CD4-positive, alpha-beta T cell treated with Interleukin-15 for 1 hour (primary cell): ENCODE measurements at places on chromosomes 3 and 15.

- peak; percentile 38 for DNase-seq
Measured at GRCh38 chr15:50182219-50183013, 420 bp downstream of the SLC27A2 start.

- no peak for DNase-seq
Measured at GRCh38 chr3:85483986-85484385, 525.2 kb downstream of the CADM2 start.

DNA sequence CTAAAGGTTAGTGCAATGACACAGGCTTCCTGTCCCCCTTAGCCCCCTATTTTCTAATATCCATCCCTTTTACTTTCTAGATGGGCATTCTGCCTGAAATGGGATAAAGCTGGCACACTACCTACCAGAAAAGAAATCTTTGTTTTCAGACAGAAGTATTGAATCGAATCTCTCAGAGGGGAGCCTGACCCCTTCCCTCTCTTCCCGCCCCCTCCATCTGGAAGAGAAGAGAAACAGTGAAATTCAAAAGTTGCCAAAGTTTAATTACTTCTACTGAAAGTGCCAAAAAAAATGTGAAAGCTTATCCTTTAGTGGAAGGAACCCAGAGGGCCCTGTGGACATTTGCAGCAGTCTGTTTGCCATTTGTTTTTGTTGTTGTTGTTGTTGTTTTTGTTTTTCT is 523.8 kb downstream of the AGBL1 start:
- DNase-seq = no peak

- DNase-seq = no peak
Measured at GRCh38 chr3:146558781-146559180, 14.4 kb upstream of the PLSCR1 start.

DNA sequence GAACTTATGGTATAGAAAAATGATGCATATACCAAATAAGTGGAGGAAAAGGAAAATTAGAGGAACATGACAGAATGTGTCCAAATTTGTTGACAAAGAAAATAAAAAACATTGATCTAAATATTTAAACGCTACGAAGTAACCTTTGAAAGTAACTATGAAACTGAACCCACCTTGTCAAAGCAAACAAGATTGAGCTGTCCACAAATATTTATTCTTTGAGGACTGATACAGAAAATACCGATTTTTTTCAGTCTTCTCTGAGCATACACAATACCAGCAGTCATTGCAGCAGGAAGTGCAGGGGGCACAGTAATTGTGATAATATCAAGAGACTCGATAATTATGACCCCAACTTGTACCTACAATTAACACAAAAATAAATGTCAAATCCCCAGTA is 40.0 kb downstream of the ATP13A3 start:
- no peak for DNase-seq

GRCh38 chr3:131036200-131036816 is 9.6 kb downstream of the NEK11 start:
- DNase-seq = no peak

DNA sequence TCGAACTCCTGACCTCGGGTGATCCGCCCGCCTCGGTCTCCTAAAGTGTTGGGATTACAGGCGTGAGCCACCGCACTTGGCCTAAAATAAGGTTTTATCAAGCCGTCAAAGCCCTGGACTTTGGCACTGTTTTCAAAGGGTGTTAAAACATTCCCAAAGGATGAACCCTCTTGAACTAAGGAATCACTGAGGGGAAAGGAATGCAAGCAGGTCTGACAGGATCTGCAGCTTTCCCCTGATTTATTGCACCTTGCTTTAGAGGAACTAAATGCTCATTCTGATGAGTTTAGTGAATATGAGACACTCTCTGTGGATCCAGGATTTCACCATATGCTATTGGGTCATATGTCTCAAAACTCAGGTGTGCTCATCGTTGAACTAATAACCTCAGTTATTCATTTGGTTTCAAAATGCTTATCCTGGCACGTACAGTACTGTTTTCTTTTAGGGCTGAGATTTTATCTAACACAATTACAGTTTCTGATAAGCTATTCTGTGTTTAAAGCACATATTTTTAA is 63.0 kb upstream of the TSC22D2 start:
- DNase-seq = no peak
